ENCODE measurements at places on chromosomes 2 and 18. TPM values are rescaled to one million over a fixed set of nuclear protein-coding genes. Genes with fewer than 3 reads are reported as not detected.

GRCh38 chr18:59846814-59847490 is 52.8 kb upstream of the PMAIP1 start:
- H3K27ac ChIP-seq = no peak overlapping the region
- peaks cover 5% of the 10 kb centered on the region for H3K4me1 ChIP-seq
- no peaks in the 10 kb centered on the region for H3K36me3 ChIP-seq
- H3K4me3 ChIP-seq = no peak overlapping the region
- H3K27me3 ChIP-seq = peaks cover 3% of the 10 kb centered on the region

- no peak overlapping the region for H3K4me3 ChIP-seq
- H3K4me1 ChIP-seq = peaks cover 35% of the 10 kb centered on the region
- H3K27ac ChIP-seq = no peak overlapping the region
- H3K27me3 ChIP-seq = no peaks in the 10 kb centered on the region
- no peak for DNase-seq
These were observed 3.4 kb downstream of the MRPL35 start for GRCh38 chr2:86202702-86203101.

DNA sequence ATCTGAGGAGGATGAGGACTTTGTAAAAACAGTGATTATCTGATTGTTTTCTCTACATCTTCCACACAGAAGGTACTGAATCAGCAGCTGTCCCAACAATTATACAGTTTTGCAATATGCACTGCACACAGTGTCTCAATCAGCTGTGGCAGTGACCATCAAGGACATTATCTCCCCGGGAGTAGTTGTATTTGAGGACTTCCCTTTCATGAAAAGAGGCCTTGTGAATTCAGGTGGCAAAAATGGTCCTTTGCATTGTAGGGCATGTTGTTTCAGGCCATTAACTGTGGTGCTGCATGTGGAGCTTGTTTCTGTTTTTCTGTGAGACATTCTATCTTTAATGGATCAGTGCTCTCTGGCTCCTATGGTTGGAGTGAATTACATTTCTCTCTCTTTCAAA is 779.4 kb upstream of the FSHR start:
- no peaks in the 10 kb centered on the region for H3K36me3 ChIP-seq
- no peaks in the 10 kb centered on the region for H3K27me3 ChIP-seq
- no peak for DNase-seq
- H3K4me1 ChIP-seq = no peaks in the 10 kb centered on the region

DNA sequence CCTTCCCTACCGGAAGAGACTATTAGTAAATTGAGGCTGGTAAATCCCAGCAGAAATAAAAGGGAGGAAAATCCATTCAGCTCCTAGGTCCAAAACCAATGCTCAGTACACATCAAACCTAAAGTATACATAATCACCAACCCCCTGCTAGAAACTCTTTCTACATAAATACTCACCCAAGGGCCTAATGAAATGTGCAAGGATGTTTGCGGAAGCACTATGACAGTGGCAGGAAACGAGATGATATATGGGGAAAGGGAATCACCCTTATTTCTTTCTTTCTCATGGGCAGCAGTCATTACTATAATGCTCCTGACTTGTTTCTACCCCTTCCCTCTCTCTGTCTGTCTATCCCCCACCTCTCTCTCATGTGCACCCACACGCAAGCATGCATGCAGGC is 1.3 kb upstream of the SCTR start:
- H3K36me3 ChIP-seq = no peaks in the 10 kb centered on the region
- no peak overlapping the region for H3K27ac ChIP-seq
- DNase-seq = no peak
- peaks cover 65% of the 10 kb centered on the region for H3K27me3 ChIP-seq
- peaks cover 10% of the 10 kb centered on the region for H3K4me1 ChIP-seq

GRCh38 chr2:147782141-147782930 is 62.5 kb upstream of the ACVR2A start:
- H3K4me3 ChIP-seq = no peak overlapping the region
- DNase-seq = no peak
- peaks cover 4% of the 10 kb centered on the region for H3K27me3 ChIP-seq
- no peaks in the 10 kb centered on the region for H3K4me1 ChIP-seq

DNA sequence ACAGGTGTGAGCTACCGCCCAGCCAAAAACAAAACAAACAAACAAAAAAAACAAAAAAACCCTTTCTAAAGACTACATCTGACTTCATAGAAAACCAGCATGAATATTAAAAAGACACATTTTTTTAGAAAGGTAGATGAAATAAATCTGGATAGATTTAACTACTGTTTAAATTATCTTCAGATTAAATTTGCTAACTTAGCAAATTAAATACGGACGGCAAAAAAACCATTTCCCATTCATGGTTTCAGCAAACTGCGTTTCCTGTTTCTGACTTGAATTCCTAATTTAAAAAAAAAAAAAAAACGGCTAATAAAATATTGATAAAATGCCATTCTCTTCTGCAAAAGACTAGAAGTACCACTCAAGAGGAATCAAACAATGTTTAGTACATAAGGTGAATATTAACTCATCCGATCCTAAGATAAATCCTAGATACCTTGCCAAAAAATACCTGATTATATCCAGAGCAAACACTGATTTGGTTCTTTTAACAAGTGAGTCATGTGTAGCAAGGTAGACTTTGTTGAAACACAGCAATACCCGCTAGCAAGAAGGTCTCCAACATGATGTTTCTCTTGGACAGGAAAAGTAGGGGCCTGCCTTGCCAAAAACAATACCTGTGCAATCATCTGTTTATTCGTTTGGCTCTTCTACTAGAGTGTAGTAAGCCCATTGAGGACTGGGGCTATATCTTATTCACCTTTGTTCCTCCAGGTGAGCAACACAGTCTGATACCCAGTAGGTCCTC is 96.2 kb downstream of the BARD1 start:
- H3K27me3 ChIP-seq = no peaks in the 10 kb centered on the region
- no peak for DNase-seq
- H3K4me1 ChIP-seq = no peaks in the 10 kb centered on the region

DNA sequence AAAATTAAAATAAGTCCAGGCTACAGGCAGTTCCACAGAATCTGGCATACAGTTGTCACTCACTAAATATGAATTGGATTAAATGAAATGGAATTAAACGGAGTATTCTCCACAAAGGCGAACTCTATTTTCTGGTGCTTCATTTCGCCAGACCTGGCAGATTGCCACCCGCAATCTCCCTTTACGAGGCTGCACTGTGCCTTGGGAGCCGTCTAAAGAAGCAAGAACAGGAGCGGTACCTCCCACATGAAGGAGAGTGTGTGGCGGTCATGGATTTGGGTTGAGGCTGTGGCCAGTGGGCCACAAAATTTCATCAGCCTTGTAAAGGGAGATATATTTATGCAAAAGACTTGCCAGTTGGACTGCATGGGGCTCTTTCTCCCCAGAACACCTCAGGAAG is 151.0 kb downstream of the OSR1 start:
- no peaks in the 10 kb centered on the region for H3K4me1 ChIP-seq
- H3K4me3 ChIP-seq = no peak overlapping the region
- no peaks in the 10 kb centered on the region for H3K27me3 ChIP-seq
- no peak for DNase-seq

- H3K27ac ChIP-seq = no peak overlapping the region
- no peak for DNase-seq
- H3K4me3 ChIP-seq = no peak overlapping the region
- H3K36me3 ChIP-seq = no peaks in the 10 kb centered on the region
These were observed 6.7 kb downstream of the GALNT3 start for GRCh38 chr2:165787334-165787733.

- H3K27ac ChIP-seq = no peak overlapping the region
- DNase-seq = no peak
These were observed 81.7 kb downstream of the ARHGEF33 start for GRCh38 chr2:38971377-38971776.

- H3K27ac ChIP-seq = peak overlapping the region; percentile 99
- H3K4me1 ChIP-seq = peaks cover 95% of the 10 kb centered on the region
These were observed 42.8 kb upstream of the SMAD7 start for GRCh38 chr18:48993586-48993985.

DNA sequence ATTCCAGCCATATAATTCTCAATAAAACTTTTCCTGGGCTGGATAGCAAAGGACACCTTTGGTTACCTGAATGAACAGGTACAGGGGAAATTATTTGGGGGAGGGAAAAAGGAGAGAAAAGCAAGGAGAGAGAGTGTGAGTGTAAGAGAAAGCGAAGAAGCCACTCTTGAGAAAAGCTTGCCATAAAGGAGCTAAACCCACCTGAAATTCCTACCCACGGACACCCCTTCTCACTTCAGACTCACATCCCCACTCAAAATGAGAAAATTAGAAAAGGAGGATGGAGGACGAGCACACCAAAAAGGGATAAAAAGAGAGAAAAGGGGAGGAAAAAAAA is 354 bp downstream of the ZEB2 start:
- no peak overlapping the region for H3K27ac ChIP-seq
- no peak overlapping the region for H3K4me3 ChIP-seq
- no peak for DNase-seq
- no peaks in the 10 kb centered on the region for H3K27me3 ChIP-seq
- H3K36me3 ChIP-seq = peaks cover 4% of the 10 kb centered on the region

DNA sequence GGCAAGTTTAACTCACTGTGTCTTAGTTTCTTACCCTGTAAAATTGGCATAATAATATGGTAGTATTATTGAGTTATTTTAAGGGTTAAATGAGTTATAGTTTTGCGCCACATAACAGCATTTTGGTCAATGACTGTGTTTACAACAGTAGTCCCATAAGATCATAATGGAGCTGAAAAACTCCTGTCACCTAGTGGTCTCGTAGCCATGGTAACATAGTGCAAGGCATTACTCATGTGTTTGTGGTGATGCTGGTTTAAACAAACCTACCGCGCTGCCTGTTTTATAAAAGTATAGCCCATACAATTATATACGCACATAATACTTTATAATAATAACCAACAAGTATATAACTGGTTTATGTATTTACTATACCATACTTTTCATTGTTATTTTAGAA is 15.8 kb downstream of the UNC80 start:
- no peaks in the 10 kb centered on the region for H3K4me1 ChIP-seq
- no peak overlapping the region for H3K27ac ChIP-seq
- peaks cover 2% of the 10 kb centered on the region for H3K27me3 ChIP-seq
- no peaks in the 10 kb centered on the region for H3K36me3 ChIP-seq

DNA sequence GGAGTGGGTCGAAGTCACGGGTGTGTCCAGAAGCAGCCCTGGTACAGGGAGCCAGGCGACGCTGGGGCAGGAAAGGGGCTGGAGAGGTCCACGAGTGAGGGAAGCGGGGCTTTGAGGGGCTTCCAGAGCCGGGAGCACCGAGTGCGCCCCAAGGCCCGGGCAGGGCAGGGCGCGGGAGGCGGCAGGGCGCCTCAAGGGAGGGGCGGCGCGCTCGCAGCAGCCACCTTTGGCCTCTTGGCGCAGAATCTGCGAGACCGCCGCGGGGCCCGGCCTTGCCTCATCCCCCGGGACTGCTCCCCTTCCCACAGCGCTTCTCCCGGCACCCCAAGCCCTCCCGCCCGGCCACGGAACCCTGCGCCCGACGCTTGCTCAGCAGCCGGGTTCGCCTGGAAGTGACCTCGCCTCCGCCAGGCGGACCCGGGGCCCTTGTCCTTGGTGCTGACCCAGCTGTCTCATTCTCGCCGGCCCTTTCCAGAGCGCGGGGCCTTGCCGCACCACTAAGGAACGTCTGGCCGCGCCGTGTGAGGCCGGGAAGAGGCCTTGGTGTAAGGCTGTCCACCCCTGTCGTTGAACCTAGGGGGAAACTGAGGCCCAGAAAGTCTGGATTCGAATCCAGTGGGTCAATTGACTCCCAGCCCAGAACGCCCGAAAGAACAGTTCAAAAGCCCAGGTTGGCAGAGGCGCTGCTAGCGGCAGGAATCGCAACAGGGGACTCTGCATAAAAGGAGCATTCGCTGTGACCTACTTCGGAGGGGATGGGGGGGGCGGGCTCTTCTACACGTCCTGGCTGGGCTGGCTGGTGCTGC is 584 bp upstream of the DNER start:
- DNase-seq = peak; percentile 94
- H3K27ac ChIP-seq = no peak overlapping the region
- peaks cover 7% of the 10 kb centered on the region for H3K4me1 ChIP-seq
- H3K4me3 ChIP-seq = peak overlapping the region; percentile 44

- H3K27me3 ChIP-seq = no peaks in the 10 kb centered on the region
- H3K27ac ChIP-seq = no peak overlapping the region
- H3K4me3 ChIP-seq = no peak overlapping the region
- DNase-seq = no peak
These were observed 616.7 kb downstream of the SUCLG1 start for GRCh38 chr2:83842421-83842820.

DNA sequence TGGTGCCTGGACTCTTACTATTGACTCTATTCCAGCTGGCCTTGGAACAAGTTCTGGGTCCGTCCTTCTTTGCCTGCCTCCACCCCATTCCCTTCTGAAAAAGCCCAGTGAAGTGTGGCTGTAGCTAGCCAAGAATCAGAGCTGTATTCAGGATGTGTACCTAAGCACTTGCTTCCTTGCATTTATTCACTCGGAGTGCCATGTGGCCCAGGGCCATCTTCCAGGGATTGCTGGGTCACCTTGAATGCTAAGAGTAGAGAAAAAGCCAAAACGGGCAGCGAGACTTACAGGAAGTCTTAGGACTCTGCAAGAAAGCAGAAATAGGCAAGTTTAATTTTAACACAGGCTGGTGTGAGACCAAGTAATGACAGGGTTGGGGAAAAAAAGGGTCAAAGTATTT is 4.1 kb downstream of the ITGA6 start:
- H3K27me3 ChIP-seq = no peaks in the 10 kb centered on the region
- H3K36me3 ChIP-seq = no peaks in the 10 kb centered on the region
- no peak overlapping the region for H3K27ac ChIP-seq
- no peak for DNase-seq
- no peak overlapping the region for H3K4me3 ChIP-seq

- no peak overlapping the region for H3K27ac ChIP-seq
- H3K36me3 ChIP-seq = no peaks in the 10 kb centered on the region
- peaks cover 11% of the 10 kb centered on the region for H3K4me1 ChIP-seq
- H3K4me3 ChIP-seq = no peak overlapping the region
- H3K27me3 ChIP-seq = no peaks in the 10 kb centered on the region
These were observed 140.8 kb upstream of the SERTAD2 start for GRCh38 chr2:64794426-64794995.

DNA sequence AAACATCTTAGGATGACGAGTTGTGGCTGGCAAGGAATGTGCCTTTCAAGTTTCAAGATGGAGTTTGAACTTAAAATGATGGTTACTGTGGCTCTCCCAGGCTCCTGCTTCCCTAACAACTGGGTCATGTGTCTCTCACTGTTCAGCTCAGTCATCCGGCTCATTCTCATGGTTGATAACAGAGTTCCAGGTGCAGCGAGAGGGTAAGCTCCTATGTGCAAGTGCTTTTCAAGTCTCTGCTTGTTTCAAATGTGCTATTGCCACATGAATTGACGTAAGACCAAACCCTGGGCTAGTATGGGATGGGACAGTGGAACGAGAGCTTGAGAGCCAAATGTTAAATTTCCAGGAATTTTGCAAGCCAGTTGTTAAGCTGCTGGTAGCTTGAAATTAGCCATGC is 19.5 kb upstream of the PUM2 start:
- DNase-seq = no peak
- no peak overlapping the region for H3K27ac ChIP-seq
- H3K4me1 ChIP-seq = no peaks in the 10 kb centered on the region
- no peak overlapping the region for H3K4me3 ChIP-seq

Gene RFTN2
- total RNA-seq = 28.5 TPM

Gene KCNG2
- not detected for total RNA-seq

Gene TIGD1
- 3.2 TPM for total RNA-seq

Gene PAX8
- total RNA-seq = not detected

Gene POTEC
- not detected for total RNA-seq

Gene LIMS4
- total RNA-seq = 3.3 TPM

Gene UNC80
- not detected for total RNA-seq

Gene PSMD1
- total RNA-seq = 142 TPM

Gene FAM124B
- not detected for total RNA-seq

Gene ZNF385B
- 0.25 TPM for total RNA-seq

Gene SOX11
- 31.6 TPM for total RNA-seq

Gene ASIC4
- total RNA-seq = 0.15 TPM
